ENCODE measurements at places on chromosomes 5 and 9. TPM values are rescaled to one million over a fixed set of nuclear protein-coding genes. Genes with fewer than 3 reads are reported as not detected.

- DNase-seq: peak; percentile 71
Measured at GRCh38 chr9:121613009-121613752, 38.3 kb upstream of the DAB2IP start.

- no peak for DNase-seq
Measured at GRCh38 chr9:32011049-32011448, 373.4 kb upstream of the ACO1 start.

GRCh38 chr9:71483436-71483835, 284.9 kb downstream of the CEMIP2 start:
- no peak for DNase-seq

TRPM6 gene
- not detected for total RNA-seq

- DNase-seq: no peak
Measured at GRCh38 chr9:134781591-134782302, 98.9 kb upstream of the FCN2 start.

GPR151 gene
- total RNA-seq: not detected

GRCh38 chr5:134982230-134982629, 14.5 kb downstream of the CATSPER3 start:
- DNase-seq: no peak

DNA sequence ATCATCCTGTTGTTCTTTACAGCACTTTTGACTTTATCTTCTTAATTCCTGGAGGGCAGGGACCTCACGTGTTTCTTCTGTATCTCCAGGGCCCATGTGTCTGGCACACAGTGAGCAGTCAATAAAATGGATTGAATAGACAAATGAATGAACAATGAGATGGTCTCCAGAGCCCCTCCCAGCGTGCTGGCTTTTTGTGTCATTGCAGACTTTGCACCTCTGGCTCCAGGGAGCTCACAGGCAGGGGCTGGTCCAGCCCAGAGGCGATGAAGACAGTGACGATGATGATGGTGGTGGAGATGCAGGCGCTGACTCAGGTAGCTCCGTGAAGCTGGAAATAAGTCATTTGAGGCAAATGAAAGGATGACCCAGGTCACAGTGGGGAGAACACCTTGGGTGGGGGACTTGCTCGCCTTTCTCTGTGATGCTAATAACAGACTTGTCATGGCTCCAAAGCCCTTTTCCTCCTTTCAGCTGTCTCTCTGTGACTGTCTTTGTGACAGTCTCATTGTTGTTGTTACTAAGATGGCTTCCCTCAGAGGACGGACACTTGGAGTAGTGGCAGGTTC, 30.4 kb upstream of the FABP6 start:
- DNase-seq: no peak

- DNase-seq: no peak
Measured at GRCh38 chr5:61666064-61666621, 334.1 kb downstream of the ZSWIM6 start.

DNA sequence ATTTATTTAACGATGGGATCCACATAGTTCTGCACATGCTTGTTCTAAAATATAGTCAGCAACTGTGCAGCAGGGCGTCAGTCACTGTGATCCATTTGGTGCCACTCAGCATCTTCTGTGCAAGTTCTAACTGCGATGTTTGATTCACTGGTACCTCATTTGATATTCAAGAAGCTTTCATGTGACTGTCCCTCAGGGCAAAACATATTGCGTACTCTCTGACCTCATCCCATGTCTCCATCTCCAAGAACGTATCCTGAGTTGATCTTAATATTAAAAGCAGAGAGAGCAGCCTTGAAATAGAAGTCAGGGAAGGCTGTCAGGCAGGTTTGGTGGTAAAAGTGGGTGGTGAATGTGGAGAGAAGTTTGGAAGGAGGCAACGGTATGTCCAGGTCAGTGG, 116.5 kb upstream of the ATP10B start:
- DNase-seq: peak; percentile 49

RGS7BP gene
- not detected for total RNA-seq

GRCh38 chr5:16450163-16450562, 15.4 kb downstream of the ZNF622 start:
- no peak for DNase-seq

DNA sequence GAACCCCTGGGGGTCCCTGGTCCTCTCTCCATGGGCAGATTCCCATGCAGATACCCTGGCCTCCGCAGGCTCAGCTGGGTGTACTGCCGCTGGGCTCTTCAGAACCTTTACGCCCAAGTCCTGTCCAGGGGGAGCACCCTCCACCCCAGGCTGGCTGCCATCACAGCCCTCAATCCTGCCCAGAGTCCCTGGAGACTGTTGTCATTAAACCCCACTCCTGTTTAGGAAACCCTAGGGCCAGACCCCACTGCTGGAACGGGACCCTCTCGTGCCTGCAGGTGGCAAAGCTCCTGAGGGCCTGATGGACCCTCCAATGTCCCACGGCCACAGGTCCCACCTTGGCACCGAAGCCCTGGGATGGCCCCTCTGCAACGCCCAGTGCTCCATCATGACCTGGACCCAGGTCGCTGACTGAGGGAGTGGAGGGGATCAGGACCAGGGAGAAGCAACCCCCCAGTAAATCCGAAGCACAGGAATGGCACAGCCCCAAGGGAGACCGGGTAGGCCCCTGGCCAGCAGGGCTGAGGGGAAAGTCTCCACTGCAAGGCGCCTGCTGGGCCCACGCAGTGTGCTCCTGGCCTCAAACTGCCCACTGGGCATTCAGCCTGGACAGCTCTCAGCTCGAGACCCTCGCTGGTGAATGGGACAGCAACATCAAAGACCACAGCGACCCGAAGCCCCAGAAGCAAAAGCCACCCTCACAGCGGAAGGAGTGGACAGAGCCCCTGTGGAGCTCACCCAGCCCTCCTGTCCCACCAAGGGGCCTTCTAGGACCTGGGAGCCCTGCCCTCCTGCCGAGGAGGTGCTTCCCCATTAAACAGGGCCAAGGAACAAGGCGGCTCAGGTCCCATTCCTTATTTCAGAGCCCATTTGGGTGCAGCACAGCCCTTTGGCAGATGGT, 8.3 kb downstream of the ZDHHC11B start:
- no peak for DNase-seq

GRCh38 chr9:19446361-19446861, 37.6 kb downstream of the ACER2 start:
- no peak for DNase-seq

DNA sequence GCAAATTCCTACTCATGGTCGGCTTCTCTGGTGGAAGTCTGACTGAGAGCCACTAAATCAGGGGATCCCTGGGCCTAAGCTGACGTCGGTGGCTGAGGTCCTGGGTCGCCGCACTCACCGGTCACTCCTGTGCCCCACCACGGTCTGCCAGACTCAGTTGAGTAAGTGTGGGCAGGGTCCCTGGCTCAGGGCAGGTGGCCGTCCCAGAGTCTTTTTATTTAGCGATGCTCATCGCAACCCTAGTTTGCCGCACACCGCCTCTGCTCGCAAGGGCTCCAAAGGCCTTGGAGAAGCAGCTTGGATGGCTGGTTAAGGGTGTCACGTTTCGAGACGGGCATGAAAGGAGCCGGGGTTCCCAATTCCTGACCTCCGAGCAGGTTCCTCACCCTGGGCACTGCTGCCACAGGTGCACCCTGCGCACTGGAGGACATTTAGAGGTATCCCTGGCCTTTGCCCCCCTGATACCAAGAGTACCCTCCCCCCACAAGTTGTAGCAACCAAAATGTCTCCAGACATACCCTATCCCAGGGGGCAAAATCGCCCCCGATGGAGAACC, 59.9 kb downstream of the NSUN2 start:
- no peak for DNase-seq

- DNase-seq: no peak
Measured at GRCh38 chr9:130765137-130766020, 69.7 kb upstream of the ABL1 start.

GRCh38 chr9:93061260-93061751, 2.8 kb downstream of the SUSD3 start:
- no peak for DNase-seq

TRMO gene
- total RNA-seq: 10.3 TPM

GRCh38 chr5:142873831-142874230, 103.7 kb downstream of the ARHGAP26 start:
- no peak for DNase-seq

DNA sequence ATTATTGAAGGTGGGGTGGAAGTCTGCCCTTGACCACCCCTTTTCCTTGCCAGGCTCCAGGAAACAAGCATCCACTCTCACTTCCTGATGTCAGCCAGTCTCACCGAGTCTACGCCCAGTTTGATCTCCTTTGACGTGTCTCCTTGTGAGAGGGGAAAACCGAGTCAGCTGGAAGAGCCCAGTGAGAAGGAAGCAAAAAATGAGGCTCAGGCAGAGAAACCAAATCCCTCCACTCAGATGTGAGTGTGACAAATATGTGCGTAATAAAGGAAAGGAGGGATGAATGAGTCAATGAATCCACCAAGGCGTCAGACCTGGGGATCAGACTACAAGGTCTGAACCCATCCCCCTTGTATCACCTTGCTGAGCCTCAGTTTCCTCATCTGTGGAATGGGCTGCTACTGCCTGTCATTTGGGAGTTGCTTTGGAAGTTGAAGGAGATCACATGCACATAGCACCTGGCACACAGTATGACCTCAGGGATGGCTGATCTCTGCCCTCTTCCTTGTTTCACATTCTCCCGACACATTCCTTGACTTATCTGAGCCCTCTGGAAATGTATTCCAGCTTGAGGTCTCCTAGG, 61.3 kb upstream of the XPA start:
- no peak for DNase-seq

SVEP1 gene
- total RNA-seq: 9.9 TPM
